ENCODE measurements at places on chromosomes 5 and 9.
A peak's percentile ranks its signal among the peaks of the same experiment; 100 is the strongest.

DNA sequence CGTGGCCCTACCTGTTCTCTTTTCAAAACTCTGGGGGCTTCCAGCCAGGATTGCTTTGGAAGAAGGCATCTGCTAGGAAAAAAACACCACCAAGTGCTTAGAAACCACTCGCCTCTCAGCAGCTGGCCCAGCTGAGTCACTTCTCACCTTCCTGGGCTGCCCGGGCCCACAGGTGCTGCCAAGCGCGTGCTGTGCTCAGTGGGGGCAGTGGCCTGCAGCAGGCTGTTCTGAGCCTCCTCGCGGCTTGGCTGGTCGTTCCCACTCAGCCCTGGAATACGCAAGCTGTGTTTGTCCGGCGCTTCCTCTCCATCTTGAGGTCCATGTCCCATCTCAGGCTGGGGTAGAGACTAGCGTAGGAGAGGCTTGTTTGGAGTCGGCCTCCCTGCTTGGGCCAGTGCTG, 102.5 kb upstream of the FCN2 start:
- no peak for DNase-seq

GRCh38 chr9:70130266-70130665, 86.6 kb downstream of the MAMDC2 start:
- no peak for DNase-seq

- DNase-seq: no peak
These were observed 18.3 kb upstream of the ANKRD55 start for GRCh38 chr5:56251440-56251839.

- DNase-seq: no peak
These were observed 129.4 kb downstream of the BASP1 start for GRCh38 chr5:17346811-17347210.

- DNase-seq: no peak
These were observed 35.0 kb upstream of the ANKH start for GRCh38 chr5:14906628-14907027.

DNA sequence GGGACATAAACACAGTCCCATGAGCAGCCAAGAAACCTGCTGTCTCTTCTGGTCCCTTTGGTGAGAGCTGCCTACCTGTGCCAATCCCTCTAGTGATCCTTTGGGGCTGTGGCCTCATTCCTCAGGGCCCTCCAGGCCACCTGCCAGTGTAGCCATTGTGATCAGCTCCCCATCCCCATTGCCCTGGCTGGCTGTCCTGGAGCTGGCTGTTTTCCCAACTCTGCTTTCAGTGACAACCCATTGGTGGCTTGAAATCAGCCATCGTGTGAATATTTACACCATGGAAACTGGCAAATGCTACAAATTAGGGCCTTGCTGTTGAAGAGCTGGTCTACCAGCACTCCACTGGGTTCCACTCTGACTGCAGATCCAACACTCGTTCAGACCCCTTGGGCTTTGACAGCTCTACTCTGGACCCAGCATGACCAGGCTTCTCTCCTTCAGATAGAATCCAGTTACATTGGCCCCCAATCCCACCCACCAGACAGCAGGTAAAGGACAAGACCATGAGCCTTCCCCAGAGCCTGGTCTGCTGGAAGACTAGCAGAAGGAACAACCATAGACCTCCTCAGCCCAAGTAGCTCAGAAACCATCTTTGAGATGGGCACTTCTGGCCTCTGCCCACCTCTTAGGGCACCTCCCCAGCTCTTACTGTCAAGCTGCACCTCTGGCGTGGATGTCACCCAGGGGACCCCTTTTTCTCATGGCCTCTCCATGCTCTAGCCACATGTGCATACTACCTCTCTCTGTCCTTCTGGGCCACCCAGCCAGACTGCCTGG, 69.2 kb upstream of the NEK6 start:
- no peak for DNase-seq

DNA sequence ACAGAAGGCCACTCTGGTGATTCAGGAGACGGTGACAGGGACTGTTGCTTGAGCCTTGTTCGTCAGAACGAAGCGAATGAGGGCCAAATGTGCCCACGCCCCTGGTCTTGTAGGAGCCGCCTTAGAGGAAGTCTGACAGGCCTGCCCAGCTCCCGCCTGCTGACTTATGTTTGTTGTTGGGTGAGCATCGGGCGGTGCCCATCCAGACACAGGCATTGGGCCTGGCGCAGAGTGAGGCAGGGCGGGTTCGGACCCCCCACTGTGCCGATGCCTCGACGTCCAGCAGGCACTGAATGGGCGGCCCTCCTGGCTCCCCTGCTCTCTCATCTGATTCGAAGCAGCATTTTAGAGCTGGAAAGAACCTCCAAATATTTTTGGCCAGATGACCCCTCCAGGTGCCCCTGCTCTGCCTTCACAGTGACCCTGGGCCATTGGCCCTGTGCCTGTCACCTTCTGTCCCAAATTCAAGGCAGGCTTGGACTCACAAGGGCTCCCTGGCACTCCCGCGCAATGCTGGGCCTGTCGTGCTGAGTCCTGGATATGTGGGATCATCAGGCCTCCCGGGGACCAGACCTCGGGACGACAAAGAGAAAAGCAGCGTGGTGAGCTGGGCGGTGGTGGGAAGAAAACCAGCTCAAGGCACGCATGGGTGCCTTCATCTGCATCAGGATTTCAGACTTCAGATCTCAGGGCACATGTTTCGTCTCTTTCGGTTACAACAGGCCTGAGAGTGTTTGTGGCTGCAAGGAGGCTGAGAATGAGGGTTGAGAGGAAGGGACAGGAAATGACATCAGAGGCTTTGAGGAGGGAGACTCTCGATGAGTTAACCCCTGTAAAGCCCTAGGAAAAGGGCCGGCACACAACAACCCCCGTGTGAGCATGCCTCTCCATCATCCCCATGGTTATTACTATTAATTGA, 37.1 kb upstream of the OLFM1 start:
- DNase-seq: peak; percentile 26

GRCh38 chr5:428754-429452, 14.1 kb upstream of the EXOC3 start:
- no peak for DNase-seq

DNA sequence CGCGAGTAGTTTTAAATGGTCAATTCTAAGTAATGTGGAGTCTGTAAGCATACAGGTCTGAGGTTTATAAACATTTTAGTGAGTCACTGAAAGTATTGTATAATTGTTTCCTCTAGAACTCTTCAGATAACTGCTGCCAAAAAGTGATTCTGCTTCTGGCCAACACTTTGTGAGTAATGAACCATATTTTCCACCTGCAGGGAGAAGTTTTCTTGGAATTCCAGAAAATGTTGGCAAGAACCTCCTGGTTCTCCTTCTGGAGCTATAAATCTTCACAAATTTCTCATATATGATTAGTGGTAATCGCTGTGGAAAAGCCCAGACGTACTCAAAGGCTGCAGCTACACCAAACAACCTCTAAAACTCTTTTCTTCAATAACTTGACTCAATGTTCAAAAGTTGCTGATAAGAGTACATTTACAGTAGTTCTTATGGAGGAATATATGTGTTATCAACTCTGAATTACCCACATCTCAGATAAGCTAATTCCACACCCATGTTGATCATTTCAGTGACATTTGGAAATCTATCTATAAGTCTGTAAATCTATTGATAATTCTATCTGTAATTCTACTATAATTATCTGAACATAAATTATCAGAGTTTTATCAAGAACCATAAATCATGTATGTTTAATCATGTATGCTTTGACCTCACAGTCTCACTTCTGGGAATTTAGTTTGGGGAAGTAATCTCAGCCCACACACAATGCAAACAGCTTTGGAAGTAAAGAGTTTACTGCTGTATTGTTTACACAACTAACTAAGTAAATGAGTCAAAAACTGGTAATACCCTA, 74.1 kb downstream of the FNBP1 start:
- peak; percentile 2 for DNase-seq

- DNase-seq: no peak
These were observed 3.0 kb upstream of the CEL start for GRCh38 chr9:133058550-133059320.

DNA sequence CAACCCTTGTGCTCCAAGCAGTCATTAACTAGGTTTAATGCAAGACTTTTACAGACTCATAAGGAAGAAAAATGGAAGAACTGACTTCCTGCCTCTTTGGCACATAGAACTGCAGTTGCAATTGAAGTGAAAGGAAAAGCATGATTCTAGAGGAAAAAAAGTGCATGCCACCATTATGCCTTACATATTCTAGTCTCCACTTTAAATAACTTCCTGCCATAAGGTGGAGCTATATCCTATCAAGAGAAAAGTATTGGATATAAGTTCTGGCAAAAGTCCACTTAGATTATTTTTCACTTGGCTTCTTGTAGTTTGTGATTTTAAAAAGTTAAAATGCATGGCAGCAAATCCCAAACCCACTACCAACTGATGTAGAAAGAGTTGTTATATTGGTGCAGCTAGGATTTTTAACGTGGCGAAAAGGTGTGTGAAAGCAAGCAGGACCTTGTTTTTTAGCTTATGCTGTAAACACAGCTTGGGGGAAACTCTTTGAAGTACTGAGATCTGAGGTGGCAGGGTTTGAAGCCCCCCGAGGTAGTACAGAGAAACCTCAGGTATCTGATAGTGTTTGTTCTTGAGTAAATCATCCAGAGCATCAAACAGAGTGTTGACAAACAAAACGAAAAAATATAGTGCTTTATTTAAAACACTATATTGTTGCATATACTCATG, 117.9 kb downstream of the ANXA1 start:
- DNase-seq: no peak

DNA sequence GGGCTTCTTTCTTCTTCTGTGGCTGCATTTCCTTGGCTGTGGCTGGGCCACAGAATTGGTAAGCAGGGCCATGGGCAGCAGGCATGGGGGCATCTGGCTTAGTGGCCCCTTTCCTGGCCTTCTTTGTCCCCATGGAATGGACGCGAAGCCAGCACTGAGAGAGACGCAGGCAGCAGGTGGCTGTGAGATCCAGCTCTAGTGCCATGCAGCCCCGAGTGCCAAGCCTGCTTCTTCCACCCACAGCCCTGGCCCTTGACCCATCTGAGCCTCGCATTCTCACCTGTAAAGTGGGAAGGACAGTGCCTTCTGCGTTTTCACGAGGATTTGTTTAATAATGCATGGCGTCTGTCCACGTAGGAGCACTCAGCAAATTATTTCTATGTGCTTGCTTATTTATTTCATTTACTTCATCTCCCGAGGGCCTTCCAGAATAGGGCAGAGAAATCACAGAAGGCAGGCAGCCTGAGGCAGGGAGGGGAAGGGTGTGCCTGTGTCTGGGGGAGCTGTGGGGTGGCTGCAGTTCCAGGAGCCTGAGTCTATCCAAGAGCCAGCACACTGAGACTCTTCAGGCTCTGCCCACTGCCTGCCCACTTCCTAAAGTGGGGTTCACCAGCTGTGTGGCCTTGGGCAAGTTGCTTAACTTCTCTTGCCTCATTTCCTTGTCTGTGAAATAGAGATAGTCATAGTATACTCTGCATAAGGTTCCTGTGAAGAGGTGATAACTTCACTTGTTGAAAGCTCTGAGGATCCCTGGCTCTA, 55.2 kb downstream of the NTNG2 start:
- no peak for DNase-seq

- peak; percentile 61 for DNase-seq
These were observed 26.6 kb downstream of the MORN5 start for GRCh38 chr9:122186301-122186700.

GRCh38 chr5:138772986-138773594, 19.9 kb downstream of the CTNNA1 start:
- no peak for DNase-seq

- no peak for DNase-seq
These were observed 17.2 kb downstream of the FBXW11 start for GRCh38 chr5:171989276-171989675.

DNA sequence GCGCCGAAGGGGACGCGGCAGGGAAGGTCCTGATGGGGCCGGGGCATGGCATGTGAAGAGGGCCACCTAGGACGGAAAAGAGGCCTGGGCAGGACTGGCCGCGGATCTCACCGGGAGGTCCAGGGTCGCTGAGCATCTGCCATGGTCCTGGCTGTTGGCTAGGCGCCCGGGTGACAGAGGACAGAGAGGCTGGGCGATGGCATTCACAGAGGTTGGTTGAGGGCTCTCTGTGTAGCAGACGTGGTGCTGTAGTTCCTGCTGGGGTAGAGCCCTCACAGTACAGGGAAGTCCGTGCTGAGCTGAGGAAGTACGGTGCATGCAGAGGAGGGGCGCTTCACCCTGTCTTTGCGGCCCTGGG, 427 bp downstream of the PCYOX1L start:
- peak; percentile 60 for DNase-seq

DNA sequence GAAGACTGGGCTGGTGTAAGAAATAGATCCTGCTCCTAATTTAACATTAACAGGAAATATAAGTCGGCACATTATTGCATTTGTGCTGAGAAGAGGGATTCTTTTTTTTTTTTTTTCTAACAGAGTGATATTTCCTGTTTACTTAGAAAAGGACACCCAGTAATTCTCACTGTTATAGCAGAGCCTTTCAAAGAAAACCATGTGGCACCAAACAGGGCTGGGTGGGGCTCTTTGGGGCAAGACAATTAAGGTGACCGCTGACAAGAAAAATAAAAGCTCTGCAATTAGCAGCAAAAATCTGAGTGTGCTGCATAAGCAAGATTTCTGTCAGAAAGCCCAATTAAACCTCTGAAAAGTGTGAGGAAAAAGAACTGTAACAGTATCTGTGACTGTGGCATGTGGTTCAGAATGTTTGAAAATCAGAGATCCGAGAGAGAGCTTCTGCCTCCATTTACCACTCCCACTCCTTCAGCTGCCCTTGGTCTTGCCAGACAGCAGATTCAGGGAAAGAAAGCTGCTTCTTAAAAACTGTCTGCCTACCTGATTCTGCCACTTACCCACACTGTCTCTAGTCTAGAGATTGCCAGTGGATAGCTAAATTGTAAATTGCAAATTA, 77.1 kb upstream of the IQGAP2 start:
- DNase-seq: no peak

- DNase-seq: no peak
These were observed 161.9 kb downstream of the MAPKAP1 start for GRCh38 chr9:125544988-125545651.

GRCh38 chr9:127181315-127181580, 58.8 kb upstream of the ANGPTL2 start:
- peak; percentile 21 for DNase-seq

DNA sequence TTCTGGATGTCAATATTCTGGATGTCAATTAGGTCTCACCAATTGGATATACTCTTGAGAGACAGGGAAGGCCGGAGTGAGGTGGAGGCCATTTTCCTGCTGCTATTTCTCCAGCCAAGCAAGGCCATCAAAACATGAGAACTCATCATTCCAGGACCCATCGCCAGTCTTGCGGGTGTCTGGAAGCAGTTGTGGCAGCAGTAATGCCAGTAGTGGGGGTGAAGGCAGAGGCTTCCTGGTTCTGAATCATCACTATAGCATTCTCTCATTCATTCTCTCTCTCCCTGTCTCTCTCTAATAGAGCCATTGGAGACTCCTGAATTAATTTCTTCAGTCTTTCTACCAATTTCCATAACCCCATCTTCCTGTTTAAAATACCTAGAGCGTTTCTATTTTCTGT, 71.8 kb downstream of the EGFLAM start:
- DNase-seq: no peak
